Fibroblast of villous mesenchyme (primary cell): ENCODE measurements at places on chromosomes 2 and 18.

DNA sequence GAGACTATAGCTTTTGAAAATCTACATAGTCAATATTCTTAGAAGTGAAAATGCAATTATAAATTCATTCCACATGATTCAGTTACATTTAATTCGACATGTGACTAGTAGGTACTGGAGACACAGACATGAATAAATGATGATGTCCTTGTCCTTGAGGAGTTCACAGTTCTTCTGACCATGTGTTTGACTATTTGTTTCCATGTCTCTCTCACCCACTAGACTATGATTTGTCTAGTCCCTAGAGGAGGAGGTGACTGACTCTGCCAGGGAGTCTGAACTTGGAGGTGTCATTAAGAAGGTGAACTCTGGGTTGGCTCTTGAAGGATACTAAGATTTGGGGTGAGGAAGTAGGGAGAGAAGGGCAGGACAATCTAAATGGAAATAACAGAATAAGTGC lies 20.7 kb upstream of the UGP2 start:
- no peak for DNase-seq

DNA sequence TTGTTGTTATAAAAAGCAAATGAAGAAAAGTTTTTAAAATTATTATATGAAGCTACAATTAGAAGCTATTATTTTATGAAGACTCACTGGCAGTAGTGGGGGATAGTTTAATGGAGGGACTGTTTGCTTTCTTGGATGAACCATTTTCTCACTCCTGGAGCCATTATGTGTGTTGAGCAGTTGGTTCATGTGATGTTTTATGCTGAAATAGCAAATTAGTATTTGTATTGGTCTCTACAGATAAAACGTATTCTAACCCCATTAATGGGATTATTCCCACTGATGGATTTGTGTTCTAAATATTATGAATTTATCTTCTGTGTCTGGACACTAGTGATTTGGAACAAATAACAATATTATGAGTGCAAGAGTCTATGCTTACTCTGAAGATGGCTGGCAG lies 507.5 kb upstream of the FSHR start:
- DNase-seq = no peak

DNA sequence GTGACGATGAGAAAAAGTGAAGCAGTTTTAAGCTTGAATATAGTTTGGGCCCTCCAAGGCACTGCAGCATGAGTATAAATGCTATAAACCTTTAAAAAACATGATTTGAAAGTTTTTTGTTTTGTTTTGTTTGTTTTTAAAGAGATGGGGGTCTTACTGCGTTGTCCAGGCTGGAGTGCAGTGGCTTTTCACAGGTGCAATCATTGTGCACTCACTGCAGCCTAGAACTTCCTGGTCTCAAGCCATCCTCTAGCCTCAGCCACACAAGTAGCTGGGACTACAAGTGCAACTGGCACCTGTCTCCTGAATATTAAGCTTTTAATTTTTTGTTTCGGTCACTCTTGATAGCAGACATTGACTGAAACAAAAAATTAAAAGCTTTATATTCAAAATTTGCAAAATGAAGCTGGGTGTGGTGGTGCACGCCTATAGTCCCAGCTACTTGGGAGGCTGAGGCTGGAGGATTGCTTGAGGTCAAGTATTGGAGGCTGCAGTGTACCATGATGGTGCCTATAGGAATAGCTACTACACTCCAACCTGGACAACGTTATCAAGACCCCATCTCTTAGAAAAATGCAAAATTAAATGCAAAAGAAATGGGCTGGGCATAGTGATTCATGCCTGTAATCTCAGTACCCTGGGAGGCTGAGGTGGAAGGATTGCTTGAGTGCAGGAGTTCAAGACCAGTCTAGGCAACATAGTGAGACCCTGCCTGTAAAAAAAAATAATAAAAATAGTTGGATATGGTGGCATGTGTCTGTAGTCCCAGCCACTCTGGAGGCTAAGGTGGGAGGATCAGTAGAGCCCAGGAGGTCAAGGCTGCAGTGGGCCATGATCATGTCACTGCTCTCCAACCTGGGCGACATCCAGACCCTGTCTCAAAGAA lies 15.0 kb downstream of the FZD5 start:
- no peak for DNase-seq

GRCh38 chr2:168519534-168520308 lies 63.6 kb downstream of the CERS6 start:
- DNase-seq = peak; percentile 37

GRCh38 chr2:235762832-235763598 lies 269.2 kb downstream of the AGAP1 start:
- DNase-seq = no peak

DNA sequence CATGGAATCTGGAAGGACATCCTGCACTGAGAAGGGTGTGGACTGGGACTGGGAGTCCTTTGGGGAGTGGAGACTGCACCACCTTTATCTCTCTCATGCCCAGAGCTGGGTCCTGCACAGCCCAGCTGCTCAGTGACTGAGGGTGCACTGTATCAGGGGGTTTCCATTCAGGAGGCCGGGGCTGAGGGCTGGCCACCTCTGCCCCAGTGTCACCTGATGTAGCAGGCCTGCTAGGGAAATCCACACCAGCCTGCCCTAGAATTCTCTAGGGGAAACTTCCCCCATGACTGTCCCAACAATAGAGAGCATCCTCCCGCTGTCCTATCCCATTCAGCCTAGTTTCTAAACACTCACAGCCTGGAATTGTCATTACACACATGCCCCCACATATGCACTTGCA lies 116.7 kb downstream of the CTIF start:
- no peak for DNase-seq

GRCh38 chr2:68779595-68779994 lies 45.0 kb downstream of the ARHGAP25 start:
- no peak for DNase-seq

GRCh38 chr18:35876243-35876642 lies 96.2 kb upstream of the RMP24 start:
- no peak for DNase-seq

DNA sequence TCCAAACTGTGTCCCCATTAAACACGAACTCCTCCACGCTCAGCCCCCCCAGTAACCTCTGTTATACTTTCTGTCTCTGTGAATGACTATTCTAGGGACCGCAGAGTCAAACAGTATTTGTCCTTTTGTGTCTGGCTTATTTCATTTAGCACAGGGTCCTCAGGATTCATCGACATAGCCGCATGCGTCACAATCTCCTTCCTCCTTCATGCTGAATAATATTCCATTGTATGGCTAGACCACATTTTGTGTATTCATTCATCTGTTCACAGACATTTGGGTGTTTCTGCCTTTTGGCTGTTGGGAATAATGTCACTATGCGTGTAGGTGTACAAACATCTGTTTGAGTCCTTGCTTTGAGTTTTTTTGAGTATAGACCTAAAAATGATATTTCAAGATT lies 80.9 kb downstream of the SH3RF3 start:
- no peak for DNase-seq

GRCh38 chr18:74378179-74378682 lies 62.6 kb downstream of the C18orf63 start:
- no peak for DNase-seq

- no peak for DNase-seq
Observed at GRCh38 chr18:69945220-69946114, 2.2 kb downstream of the CD226 start.

DNA sequence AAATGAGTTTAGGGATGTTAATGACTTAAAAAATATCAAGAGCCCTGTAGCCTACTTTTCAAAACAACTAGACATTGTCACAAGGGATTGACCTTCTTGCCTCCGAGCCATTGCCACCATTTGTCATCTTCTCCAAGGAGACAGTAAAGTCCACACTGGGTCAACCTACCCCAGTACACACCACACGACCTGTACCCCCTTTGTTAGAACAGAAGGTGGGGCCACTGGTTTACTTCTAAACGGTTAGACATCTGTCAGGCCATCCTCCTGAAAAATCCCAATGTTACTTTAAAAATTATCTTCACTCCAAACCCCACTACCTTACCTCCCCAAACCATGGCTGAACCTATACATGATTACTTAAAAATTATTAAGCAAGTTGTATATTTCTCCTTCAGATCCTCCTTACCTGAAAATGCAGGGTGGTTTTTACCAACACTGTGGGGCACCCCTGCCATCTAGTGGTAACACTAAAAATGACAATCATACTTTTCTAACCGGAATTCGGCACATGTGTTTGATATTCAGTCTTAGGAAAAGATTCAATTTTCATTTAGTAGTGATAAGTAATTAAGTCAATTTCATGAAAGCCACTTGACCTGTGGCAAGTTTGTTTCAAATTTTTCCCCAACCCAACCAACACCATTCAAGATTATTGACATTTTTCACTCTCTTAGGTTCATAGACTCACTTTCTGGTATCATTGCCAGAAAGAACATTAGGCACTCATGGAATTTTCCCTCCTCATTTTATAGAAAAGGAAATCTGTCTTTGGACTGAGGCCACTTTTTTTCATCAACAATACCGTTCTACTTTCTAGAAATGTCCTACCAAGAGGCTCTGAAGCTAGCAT lies 265.3 kb upstream of the PKDCC start:
- DNase-seq = peak; percentile 40

- DNase-seq = no peak
Observed at GRCh38 chr18:36186461-36187192, 670 bp upstream of the MOCOS start.

DNA sequence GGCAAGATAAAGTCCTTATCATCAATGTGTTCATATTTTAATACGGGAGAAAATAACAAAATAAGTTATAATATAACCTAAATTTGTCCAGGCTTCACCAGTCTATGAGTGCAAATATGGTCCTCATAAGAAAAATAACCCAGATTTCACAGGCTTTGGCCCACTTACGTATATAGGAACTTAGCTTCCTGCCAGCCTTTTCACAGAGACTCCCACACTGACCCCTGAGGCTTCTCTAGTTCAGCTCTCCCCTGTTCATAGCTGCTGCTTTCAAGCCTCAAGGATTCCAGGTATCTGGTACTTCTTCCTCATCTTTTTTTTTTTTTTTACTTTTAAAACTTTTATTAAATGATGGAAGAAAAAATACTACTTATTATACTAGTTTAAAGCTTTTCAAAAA lies 74.9 kb upstream of the PELI1 start:
- DNase-seq = no peak

GRCh38 chr2:60502144-60502543 lies 51.3 kb downstream of the BCL11A start:
- DNase-seq = no peak

GRCh38 chr2:3483227-3483985 lies 35.9 kb downstream of the ADI1 start:
- peak; percentile 81 for DNase-seq

DNA sequence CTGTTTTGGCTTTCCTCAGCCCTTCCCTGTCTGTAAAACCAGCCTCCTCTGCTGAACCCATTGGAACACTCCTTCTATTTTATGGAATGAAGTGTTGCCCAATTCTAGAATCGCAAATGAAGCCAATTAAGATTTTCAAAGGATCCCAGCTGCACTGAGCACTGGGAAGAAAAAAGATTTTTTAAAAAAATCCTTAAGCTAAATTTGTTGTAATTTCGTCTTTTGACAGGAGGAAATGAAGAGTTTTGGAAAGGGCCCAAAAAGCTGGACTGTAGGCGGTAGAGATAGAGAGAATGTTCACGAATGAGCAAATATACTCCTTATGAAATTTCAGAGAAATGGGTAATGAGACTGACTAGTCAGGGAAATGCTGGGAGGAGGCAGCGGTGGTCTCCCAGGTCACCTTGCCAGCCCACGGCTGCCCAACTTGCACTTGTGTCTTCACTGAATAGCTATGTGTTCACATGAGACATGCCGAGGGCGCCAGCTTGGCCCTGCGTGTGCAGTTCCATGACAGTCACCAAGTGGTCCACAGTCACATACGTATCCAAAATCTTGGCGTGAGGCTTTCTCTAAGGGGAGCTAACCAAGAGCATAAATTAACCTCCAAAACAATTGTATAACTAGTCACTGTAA lies 69.9 kb downstream of the SGPP2 start:
- DNase-seq = no peak

DNA sequence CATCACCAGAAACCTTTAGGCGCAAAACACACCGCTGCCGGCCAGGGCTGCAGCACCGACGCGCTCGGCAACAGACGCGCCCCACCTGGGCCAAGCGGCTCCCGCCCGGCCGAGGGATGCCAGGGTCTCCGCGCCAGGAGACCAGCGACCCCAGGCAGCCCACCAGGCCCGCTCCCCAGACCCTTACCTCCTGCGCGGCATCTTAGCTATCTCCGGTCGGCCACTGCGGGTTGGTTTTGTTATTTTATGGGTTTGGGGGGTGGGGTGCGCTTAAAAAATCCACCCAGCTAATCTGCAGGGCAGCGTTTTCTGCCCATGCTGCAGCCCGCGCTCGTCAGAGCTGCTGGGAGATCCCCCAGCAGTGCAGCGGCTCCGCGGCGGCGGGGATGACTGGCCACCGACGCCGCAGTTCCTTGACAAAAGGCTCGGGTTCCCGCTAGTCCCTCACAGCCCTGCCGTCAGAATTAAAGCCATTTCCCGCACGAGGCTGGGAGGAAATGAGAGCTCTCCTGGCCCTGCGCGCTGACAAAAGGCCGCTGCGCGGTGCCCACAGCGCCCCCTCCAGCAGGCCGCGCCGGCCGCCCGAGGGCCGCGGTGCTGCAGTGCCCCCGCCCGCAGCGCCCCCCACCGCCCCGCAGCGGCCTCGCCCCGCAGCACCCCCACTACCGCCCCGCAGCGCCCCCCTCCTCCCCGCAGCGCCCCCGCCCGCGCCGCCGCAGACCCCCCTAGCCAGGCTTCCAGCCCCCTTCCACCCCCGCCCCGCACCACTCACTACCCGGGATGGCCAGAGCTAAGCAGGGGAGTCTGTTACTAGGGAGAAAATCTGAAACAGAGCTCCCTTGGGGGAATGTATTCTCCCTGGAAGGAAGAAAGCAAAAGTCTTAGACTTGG lies at the start of gene ADD2:
TSS of gene ADD2 (minus strand) at position 502 of the 891 bp plus-strand sequence. CDS start 61,792 bp downstream, outside the sequence.
- DNase-seq = peak; percentile 2

GRCh38 chr2:19725392-19725791 lies 176.4 kb downstream of the TTC32 start:
- no peak for DNase-seq

DNA sequence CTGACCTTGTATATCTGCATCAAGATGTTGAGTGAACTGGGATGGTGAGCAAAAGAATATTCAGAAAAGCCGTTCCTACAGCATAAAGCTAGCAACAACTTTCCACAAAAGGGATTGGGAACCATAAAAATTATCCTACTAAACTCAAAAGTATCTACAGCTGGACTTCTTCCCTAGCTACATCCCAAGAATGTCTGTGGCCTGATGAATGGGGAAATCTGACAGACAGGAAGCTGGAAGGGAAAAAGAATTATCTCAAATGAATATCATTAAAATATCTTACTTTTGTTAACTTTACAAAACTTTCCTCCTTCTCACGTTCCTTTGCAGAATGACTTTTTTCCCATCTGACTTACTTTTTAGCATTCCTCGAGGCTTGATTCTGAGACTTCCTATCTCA lies 150.9 kb downstream of the PDE11A start:
- no peak for DNase-seq
